NCI-H748 treated with DMSO at 0.1 percent for 48 hours (cell line): ENCODE measurements at places on chromosomes 7 and 10.

- DNase-seq = no peak
Observed at GRCh38 chr10:99346247-99346646, 17.1 kb downstream of the CNNM1 start.

GRCh38 chr10:6109444-6109775 is 20.6 kb downstream of the RBM17 start:
- DNase-seq = no peak

GRCh38 chr10:79932841-79933379 is 16.0 kb downstream of the SFTPD start:
- no peak for DNase-seq

- no peak for DNase-seq
Observed at GRCh38 chr7:18096087-18096486, 68.4 kb upstream of the PRPS1L1 start.

GRCh38 chr7:159212226-159212625 is 67.6 kb upstream of the VIPR2 start:
- DNase-seq = no peak

GRCh38 chr10:114340816-114341215 is 63.5 kb downstream of the AFAP1L2 start:
- no peak for DNase-seq

DNA sequence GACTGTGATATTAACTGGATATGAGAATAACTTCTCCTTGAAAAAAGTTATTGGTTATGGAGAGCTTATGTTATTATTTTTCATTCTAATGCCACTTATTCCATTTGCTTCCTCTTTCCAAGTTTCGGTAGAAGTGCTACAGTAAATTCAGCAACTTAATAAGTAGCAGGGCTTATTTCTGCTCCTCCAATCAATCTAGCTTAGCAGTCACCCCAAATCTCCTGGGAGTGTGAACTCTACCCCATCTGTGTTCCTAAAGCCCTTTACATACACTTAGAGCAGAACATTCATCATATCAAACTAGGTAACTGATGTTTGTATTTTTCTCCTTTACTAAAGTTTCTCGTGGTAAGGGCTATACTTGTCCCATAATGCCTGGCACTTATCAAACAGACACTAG is 8.7 kb downstream of the ARL3 start:
- DNase-seq = no peak

DNA sequence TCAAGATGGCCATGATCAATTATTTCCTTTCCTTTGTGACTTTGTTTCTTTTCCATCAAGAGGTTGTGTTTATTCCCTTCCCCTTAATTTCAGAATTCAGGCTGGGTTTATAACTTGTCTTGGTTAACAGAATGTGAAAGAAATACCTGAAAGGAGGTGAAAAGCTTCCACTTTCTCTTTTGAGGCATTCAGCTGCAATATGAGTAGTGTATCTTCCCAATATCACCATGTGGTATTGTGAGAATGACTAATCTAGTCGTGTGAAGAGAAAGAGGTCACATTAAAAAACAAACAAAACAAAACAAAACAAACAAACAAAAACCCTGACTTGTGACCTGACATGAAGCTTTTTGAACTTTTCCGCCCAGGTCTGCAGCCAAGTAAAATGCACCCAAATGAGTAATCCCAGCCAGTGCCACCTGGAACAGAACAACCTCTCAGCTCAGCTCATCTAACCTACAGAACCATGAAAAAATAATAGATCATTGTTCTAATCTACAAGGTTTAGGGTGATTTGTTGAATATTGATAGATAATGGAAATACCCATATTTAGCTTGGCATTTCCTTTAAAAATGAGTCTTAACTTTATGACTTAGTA is 70.8 kb upstream of the TEX47 start:
- no peak for DNase-seq

GRCh38 chr10:131537281-131537680 is 225.8 kb upstream of the TCERG1L start:
- no peak for DNase-seq

DNA sequence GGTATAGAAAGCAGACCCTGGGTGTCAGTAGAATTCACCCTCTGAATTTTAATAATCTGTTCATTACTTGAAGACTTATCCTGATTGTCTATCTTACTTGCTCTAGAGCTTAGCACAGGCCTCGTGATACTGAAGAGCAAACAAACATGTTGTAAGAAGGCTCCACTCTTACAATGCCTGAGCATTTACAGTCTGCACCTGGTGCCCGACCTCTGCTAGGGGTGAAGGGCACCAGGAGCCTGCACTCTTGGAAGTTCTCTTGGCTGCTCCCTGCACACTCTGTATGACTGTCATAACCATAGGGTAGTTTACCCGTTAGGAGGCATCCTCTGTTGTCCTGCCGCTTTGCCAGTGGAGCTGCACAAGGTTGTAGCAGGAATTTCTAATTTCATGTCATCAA is 91.3 kb upstream of the NPY start:
- no peak for DNase-seq

- no peak for DNase-seq
Observed at GRCh38 chr7:132117181-132117580, 459.1 kb downstream of the PLXNA4 start.

- no peak for DNase-seq
Observed at GRCh38 chr7:91240376-91240941, 23.8 kb upstream of the FZD1 start.

DNA sequence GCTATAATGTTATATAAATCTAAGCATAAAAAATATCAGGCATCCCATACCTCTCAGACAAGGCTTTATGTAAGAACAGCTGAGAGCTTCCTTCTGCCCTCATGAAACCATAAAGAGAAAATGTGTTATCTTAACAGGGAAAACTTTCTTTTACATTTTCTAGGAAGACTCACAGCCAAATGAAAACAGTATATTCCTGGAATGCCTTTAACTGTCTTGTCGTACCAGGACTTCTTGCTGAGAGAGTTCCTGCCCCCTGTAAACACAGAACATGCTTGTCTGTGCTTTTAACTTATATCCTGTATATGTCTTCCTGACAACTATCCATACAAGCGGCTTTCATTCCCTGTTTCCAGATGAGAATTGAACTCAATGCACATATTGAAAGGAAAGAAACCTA is 64.8 kb upstream of the AHR start:
- DNase-seq = no peak

GRCh38 chr10:30647089-30647488 is 17.5 kb upstream of the LYZL2 start:
- no peak for DNase-seq

- DNase-seq = no peak
Observed at GRCh38 chr7:69708857-69709256, 110.6 kb downstream of the AUTS2 start.

DNA sequence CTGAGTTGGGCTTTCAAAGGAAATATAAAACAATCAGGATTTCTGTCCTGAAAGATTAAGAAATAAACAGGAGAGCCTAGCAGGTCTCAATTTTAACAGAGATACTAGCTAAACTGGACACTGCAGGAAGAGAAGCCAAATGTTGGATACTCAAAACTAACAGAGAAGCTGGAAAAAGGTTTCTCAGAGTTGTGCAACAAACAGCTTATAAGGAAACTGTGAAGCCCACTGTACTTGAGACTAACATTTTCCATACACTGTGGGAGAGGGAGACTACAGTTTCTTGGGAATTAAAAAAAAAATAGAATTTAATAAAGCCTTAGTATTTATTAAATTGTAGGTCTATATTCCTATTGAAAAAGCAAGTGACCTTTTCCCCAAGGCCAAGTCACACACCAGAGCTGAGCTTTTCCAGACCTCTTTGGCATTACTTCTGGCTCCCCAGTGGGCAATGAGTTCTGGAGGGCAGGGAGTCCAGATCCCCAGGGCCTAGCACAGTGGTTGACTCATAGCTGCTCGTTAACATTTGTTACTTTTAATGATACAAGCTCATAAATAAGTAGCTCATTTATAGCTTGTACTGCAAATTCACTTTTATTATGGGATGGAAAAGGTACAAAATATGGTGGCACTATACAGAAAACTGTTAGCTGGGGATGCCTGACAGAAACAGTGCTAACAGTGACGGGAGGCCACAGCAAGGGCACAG is 68.3 kb downstream of the MINDY3 start:
- no peak for DNase-seq

DNA sequence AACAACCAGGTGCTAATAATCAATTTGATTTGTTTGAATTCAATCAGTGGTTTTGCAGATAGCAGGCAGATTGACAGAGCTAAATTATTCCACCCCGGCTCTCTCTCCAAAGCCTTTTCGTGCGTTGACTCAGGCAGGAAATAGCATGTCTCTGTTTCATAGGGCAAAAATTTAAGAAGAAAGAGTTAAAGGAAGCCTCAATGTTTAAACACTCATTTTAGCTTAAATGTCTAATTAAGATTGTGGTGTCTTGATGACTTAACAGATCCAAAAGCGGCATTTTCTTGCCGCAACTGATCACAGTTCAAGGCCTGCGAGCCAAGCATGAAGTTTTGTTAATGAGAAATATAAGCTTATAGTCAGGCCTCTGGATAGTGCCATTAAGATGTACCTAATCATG is 1051.1 kb upstream of the AUTS2 start:
- no peak for DNase-seq

- DNase-seq = no peak
Observed at GRCh38 chr10:127055263-127055662, 141.1 kb downstream of the INSYN2A start.

DNA sequence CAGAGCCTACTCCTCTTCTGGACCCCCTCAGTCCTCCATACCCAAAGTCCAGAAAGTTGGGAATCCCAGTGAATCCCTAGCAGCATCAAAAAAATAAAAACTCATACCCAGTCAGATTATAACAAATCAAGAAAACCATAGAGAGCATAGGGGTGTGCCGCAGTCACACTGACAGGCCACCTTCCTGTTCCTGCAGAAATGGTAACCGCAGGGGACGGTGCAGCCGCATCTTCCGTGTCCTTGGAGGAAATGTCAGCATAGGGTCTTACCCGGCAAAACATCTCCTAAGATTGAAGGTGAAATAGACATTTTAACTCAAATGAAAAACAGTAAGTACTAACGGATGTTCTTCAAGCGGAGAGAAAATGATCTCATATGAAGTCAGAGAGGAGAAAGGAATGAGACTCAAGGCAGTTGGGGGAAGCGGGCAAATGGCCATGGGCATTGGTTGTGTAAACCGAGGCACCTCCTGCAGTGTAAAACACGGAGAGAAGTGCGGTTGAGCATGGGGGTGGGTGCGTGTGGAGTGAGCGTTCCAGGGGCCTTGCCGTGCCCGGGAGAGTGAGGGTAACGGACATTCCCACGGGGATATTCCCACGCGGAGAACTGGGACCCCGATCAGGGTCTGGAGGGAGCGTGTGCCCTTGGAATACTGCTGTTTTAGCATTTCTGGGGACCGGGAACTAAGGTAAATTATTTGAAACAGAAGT is 110.8 kb downstream of the NKX6-2 start:
- DNase-seq = no peak

DNA sequence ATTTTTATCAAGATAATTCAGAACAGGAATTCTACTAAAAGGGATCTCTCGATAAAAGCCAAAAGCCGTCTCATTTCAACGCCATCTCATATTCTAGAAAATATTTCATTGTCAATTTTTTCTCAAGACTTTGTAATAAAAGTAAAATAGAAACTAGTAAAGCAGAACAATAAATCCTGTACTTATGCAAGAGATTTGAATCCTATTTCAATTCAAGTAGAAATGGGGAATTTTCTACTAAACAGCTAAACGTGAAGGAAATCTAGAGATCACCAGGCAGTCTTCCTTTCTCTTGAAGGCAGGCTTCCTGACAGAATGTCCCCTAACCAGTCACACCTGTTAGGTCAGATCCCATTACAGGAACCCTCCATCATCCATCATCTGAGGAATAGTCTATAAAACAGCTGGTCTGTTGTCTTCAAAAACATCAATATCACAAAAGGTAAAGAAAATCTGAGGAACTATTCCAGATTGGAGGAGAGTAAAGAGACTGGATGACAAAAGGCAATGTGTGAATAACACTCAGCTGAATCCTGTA is 23.7 kb downstream of the USP6NL start:
- no peak for DNase-seq

- no peak for DNase-seq
Observed at GRCh38 chr7:45873355-45873754, 473 bp upstream of the CCDC201 start.

DNA sequence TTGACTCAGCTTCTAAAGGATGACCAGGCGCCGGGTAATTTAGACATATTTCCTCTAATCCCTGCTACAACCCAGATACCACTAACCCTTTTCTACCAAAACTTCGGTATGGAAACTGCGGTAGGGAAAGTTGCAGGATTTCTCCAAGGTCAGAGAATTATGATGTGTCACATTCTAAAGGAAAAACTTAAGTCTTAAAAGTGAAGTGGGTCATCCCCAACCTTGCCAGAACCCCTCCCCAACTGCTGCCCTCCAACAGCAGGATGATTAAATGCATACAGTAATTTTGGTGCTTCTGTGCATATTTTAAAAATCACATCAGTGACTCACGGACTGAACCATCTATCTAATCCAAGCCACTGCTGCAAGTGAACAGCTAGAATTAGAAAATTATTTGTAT is 52.7 kb downstream of the GRB10 start:
- DNase-seq = no peak

- no peak for DNase-seq
Observed at GRCh38 chr10:58372607-58373441, 12.4 kb upstream of the TFAM start.

DNA sequence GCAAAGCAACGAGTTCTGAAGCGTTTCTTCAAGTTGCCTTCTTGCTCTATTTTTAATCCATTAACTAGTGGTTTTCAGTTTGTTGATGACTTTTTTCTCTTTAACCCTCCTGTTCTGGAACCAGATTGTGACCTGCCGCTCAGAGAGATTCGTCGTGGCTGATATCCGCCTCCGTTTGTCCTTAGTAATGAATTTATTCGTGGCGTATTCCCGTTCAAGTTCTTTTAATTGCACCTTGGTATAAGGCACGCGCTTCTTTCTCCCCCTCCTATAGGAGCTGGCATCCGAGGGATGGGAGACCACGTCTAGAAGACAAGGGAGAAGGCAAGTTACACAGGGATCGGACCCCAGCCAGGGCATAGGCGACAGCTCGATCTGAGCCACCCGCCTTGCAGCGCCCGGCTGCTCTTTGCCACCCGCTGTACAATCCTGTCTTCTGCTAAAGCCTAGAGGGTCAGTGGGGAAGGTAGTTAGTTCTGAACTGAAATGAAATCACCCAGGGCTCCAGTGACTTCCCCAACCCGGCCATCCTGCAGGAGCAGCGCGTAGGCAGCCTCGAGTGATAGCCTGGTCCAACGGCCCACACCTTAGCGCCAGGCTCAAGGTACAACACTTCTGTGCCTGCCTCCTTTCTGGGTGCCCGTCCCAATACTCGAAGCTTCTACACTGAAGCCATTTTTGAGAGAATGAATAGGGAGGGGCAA is 1.6 kb downstream of the HOXA13 start:
- DNase-seq = no peak
